ENCODE measurements at places on chromosomes 7 and 10. TPM values are rescaled to one million over a fixed set of nuclear protein-coding genes. Genes with fewer than 3 reads are reported as not detected.

Gene H2BK1
- not detected for polyA plus RNA-seq

Gene MYH16
- polyA plus RNA-seq: not detected

Gene FFAR4
- polyA plus RNA-seq: not detected

Gene ELAPOR2
- polyA plus RNA-seq: 0.57 TPM

DNA sequence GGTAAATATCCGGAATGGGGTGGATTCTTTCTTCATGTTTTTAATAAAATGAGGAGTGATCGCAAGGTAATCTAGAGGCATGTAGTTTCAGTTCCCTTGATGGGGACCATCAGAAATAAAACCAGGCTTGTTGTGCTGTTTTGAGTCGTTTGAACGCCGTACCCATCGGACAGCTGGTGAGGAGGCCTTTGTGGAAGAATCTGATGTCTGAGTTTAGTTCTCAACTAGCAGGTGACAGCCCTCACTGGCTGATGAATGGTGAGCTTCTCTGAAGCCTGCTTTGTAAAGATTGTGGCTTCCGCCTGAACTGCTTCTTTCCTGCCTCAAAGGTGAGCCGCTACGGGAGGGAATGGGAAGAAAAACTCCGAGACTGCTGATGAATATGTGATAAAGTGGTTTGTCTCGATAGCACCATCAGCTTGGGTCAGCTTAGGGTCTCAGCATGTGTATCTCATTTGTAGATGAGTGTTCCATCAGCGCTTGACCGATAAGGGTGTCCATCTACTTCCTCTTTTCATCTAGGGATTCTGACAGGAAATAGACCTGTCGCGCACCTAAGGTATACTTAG, 977 bp downstream of the TMEM248 start:
- DNase-seq: peak; percentile 40

DNA sequence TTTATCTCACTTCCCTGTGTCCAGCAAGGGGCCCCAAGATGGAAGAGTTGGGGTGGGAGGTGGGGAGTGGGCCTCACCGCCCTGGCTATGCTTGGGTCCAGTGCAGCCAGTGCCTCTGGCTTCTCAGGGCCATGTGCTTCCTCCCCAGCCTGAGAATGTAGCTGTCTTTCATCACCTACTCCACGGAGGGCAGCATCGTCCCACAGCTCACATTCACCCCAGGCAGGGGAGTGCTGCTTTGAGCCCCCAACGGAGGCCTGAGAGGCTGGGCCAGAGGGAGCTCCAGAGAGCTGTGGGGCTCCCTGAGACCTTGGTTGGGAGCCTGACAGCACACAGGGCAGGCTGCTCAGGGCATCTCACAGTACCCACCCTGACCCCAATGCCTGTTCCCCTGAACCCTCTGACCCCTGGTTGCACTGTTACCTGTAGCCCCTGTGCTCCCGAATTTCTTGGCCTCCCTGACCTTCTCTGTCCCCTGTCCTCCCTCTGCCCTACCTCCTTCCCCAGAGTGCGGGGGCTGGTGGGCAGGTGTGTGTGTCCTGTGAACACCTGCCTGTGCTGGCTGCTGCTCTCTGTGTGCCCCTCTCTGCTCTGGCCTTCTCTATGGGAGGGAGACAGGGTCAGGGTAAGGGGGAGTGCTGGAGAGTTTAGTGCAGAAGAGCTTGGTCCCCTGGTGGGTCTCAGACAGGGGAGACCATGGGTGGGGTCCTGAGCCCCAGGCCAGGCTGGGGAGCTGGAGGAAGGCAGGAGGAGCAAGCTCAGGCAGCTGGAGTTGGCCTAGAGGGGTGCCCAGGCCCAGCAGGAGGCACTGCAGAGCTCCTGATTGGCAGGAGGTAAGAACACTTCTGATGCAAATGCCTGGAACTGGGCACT, 19.6 kb upstream of the ZNF488 start:
- no peak for DNase-seq

DNA sequence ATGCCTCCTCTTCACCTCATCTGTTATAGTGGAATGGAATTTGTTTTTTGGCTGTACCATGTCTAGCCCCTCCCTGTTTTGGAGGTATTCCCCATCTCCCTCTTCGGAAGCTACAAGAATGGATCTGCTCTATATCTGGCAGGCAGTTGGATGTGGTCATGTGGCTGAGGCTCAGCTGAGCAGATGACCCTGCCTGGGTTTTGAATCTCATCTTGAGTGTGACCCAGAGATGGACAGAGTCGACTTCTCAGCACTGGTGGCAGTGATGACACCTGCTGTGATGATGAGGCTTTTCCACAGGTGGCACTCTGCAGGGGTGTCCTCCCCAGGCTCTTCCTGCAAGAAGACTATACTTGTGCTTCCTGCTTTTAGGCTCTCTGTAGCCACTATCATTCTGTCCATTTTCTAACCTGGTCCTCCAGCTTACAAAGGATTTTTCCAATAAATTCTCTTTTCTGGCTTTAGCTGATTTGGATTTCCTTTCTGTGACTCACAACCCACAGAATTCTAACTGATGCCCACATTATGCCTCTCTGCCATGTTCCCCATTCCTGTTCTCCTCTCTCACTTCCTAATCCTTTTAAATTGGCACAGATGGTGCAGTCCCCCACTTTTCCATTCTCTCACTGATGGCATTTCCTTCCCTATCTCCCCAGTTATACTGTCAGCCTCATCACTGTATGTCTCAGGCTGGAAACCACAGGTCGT, 7.5 kb upstream of the ARHGAP22 start:
- peak; percentile 71 for DNase-seq

GRCh38 chr10:43576580-43576979, 2.2 kb upstream of the ZNF239 start:
- DNase-seq: no peak

GRCh38 chr10:100345570-100346330, 1.3 kb upstream of the SCD start:
- peak; percentile 74 for DNase-seq

GRCh38 chr10:49138361-49138891, 4.6 kb upstream of the FAM170B start:
- peak; percentile 93 for DNase-seq

DNA sequence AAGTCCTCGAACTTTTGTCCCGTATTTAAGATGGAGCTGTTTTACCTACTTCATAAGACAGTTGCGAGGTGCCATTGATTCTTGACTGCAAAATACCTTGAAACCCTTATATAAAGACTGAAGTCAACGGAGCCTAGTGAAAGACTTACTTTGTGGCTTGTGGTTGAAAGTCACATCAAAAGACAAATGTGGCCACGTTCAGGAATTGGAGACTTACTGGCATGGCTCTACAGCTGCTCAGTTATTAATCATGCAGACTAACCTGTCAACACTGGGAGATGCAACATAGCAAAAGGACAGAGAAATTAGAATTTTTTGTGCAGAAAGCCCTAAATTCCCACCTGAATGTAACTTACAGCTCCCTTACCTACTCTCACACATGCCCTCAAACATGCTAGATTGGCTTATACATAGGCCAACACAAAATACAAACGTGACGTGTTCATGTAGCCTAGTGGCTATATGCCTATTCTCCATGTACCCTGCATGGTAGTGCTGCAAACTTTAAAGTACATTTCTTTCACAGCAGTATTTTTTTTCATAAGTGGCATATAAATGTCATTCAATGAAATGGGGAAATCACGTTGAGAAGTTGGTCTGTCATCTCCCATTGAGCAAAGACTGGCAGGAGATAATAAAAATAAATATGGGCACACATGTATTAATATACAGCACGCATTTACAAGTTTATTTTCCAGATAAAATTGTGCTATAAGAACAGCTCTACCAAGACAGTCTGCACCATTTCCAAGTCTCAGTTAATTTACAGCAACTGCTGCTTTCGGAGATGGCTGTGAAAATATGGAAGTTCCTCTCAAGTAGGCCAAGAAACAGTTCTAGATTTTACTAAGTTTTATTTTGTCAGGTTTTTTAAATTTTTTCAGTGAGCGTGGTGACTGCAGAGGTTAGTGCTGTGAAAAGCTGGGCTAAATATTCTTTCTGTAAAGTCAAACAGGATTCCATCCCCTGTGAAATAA, 170.4 kb upstream of the C7orf33 start:
- DNase-seq: no peak

DNA sequence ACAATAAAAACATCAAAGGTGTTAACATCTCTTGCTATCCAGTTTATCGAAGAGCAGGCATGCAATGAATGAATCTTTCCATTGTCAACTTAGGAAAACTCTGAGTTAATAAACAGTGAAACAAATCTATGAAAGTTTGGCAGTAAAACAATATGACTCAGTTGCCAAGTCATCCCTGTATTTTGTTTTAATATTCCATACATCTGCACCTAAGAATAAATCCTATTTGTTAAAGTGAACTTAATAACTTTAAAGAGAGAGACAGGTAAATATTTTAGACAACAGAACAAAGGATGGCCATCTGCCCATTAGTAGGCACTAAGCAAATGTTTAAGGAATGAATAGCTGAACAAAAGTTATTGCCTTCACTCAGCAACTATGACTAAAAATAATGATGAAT, 700.5 kb upstream of the CELF2 start:
- DNase-seq: peak; percentile 1

DNA sequence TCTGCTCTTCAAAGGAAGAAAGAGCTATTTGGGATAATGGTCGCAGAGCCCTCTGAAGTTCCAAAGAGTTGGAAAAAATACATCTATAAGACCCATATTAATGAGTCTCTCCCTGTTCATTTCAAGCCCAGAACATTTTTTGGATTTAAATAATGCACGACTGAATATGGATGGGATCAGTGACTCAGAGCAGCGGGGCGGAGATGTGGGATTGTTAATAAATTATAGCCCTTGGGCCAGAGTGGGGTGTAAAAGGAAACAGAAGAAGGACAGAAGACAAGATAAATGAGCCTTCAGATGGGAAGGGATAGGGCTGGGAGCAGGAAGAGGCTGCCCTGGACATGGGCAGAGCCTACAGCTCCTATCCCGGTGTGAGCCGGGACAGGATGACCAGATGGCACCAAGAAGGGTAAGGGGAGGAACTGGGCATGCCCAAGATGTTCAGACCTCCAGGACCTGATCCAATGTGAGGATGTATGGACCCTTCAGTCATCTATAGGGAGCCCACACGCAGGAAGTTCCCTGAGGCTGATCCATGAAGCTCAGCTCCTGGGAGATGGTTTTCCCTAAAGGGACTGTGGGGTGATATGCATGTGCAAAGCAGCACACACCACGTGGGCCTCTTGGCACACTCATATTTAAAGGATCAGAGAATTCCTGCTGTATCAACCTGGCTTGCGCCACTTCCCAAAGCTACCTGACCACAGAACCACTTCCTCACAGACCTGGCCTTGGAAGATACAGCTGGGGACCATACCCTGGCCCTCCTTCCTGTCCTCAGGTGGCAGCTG, 96.1 kb upstream of the PLXNA4 start:
- no peak for DNase-seq

Measured in GM23248 (cell line).